ENCODE measurements at places on chromosomes 7 and 10.

DNA sequence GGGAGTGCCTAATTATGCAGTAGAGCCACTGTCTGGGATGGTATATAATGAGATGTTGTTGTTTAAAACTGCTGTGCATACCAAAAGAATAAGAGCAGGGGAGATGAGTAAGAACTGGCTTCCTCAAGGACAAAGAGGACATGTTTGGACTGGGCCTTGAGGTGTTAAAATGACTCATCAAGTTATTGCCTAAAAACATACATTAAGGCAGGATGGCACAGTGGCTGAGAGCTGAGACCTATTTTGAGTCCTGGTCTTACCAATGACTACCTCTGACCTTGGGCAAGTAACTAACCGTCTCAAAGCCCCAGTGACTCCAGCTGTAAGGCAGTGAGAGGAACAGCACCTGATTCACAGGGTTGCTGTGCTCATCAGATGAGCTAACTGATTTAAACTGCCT, 71.1 kb downstream of the CFAP58 start:
- DNase-seq = no peak

- no peak for DNase-seq
Measured at GRCh38 chr7:101140339-101140699, 13.4 kb downstream of the SERPINE1 start.

- no peak for DNase-seq
Measured at GRCh38 chr7:92917230-92917629, 80.9 kb upstream of the CDK6 start.

DNA sequence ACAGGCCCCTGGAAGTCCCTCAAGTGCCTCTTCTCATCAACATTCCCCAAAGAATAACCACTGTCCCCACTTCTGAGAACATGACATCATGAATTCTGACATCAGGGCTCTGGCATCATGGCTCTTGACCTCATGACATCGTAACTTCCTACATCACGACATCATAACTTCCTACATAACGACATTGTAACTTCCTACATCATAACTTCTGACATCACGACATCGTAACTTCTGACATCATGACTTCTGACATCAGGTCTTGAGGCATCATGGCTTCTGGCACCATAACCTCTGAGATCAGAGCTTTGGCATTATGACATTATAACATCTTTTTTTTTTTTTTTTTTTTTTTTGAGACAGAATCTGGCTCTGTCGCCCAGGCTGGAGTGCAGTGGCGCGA, 66.7 kb upstream of the FAM20C start:
- DNase-seq = no peak

GRCh38 chr10:90635111-90635765, 222.6 kb downstream of the HTR7 start:
- no peak for DNase-seq

- no peak for DNase-seq
Measured at GRCh38 chr7:42134276-42134876, 102.6 kb downstream of the GLI3 start.
